ENCODE measurements at places on chromosomes 4 and X. TPM values are rescaled to one million over a fixed set of nuclear protein-coding genes. Genes with fewer than 3 reads are reported as not detected.
A peak's percentile ranks its signal among the peaks of the same experiment; 100 is the strongest.

NPY2R gene
- total RNA-seq: 8.5 TPM

ADGRL3 gene
- total RNA-seq: 70.0 TPM

F8A3 gene
- 0.73 TPM for total RNA-seq

RAB41 gene
- total RNA-seq: not detected

RAB33A gene
- total RNA-seq: 5.1 TPM

OPRPN gene
- not detected for total RNA-seq

CCDC149 gene
- total RNA-seq: 5.0 TPM

TMPRSS11D gene
- not detected for total RNA-seq

RBM47 gene
- 6.1 TPM for total RNA-seq

GRCh38 chr4:10096978-10097335 lies 19.6 kb downstream of the WDR1 start:
- no peak for DNase-seq

DNA sequence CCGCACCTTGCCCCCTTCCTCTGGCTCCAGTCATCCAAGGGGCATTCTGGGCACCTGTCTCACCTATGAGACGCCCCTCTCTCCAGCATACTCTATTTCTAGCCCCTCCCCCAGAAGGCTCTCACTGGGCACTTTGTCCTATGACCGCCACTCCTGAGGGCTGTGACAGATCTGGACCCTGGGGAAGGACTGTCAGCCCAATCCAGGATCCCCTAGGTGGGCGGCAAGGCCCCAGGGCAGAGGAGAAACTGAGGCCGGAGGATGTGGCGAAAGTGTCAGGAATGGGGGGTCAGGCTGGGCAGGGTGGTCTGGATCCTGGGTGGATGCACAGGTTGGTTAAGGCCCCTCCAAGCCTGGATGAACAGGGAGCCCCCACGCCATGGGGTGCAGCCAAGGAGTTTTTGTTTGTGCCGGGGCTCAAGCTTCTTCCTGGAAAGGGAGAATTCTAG lies 16.2 kb upstream of the NAT8L start:
- no peak for DNase-seq

DNA sequence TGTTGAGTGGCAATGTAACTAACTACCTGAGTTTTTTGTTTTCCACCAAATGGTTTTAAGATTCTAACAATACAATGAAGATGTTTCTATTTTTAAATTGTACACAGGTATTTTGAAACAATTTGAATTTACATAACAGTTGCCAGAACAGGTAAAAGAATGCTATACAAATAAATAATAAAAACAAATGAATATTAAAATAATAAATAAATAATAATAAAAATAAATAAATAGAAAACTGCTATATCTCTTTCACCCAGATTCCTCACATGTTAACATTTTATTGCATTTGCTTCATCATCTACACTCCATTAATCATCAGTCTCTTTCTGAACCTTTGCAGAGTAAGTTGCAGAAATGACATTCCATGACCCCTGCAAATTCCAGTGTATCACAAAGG lies 32.3 kb upstream of the DSPP start:
- no peak for DNase-seq

- DNase-seq: no peak
These were observed 812.9 kb downstream of the FSTL5 start for GRCh38 chr4:161350946-161351345.

DNA sequence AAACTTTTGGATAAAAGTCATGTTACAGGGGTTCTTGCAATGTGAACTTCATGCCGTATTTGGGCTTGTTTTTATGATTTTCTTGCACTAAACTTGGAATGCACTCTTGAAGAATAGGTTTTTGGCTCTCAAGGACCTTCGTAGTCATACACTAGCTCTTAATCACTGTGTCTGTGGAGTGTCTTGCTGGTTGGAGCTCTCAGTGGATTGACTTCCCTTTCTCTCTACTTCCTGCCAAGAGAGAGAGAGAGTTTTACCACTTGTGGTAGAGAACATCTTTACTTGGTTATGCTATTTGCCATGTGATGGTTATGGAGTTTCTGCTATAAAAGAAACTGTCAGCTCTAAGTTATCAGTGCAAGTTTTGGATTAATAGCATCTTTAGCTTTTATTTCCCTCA lies 112.4 kb downstream of the BMPR1B start:
- DNase-seq: no peak

- no peak for DNase-seq
These were observed 1.5 kb upstream of the TSPAN5 start for GRCh38 chr4:98659741-98660462.

- peak; percentile 7 for DNase-seq
These were observed 648.6 kb upstream of the AGA start for GRCh38 chr4:178090640-178091411.

DNA sequence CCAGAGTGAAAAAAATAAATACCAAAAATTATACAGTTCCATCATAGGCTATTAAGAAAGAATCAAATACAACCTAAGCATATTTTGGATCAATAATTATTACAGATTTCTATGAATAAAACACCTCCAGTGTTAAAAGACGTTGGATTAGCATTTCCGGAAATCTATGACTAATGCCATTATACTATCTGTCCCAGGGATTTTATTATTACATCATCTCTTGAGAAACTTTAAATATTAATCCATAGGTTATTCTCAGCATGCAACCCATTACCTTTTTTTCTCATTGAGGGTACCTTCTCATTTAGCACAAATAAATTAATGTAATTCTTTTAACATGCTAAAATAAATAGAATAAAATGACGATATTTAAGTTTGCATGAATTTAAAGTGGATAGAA lies 44.6 kb downstream of the CXorf58 start:
- no peak for DNase-seq

- DNase-seq: no peak
These were observed 47.2 kb upstream of the RASGEF1B start for GRCh38 chr4:81518762-81519426.

DNA sequence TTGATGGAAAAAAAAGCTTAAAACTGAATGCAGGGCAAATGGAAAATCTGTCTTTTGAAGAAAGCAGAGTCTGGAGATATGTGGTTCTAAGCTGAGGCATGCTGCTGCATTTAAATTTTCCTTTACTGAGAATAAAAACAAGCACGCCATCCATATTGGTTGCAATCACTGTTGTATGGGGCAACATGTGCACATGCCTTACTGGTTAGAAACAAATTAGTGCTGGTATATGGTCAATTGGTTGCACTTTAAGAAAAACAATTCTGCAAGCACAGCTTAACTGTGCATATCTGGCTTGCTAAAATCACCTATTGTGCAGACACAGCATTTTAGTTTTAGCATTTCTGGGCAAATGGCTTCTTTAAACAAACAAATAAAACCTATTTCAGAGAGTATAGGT lies 239.1 kb downstream of the NDST4 start:
- DNase-seq: no peak

DNA sequence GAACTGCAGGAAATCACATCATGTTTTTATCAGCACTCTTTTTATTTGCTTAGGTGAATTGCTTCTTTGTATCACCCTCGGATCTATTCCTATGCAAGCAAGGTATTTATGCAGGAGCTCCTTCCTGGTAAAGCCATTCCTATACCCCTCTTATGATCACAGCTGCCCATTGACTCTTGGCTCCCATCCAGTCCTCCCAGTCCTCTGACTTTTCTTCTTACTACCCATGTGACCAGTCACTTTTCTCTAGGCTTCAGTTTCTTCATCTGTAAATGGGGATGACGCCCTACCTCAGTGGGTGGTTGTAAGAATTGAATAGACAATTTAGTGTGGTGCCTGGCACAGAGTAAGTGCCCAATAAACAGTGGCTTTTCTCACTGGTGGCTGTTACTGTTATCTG lies 144.9 kb downstream of the FHIP1A start:
- DNase-seq: no peak

DNA sequence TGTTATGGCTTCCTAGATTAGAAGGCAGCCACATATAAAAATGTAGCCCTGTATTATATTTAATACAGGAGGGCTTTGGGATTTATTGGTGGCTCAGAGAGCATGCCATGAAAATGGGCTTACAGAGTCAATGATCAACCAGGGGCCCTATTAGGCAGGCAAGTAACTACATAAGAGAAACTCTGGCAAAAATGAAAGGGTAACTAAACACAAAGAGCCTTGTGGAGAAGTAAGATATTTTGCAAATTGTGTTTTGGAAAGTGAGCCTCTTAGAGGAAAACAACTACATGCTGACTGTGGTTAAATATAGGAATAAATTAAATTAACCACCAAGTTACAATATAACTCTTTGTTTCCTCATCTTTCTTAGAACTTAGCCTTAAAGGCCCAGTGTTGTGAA lies 5.5 kb downstream of the SAT1 start:
- DNase-seq: no peak

DNA sequence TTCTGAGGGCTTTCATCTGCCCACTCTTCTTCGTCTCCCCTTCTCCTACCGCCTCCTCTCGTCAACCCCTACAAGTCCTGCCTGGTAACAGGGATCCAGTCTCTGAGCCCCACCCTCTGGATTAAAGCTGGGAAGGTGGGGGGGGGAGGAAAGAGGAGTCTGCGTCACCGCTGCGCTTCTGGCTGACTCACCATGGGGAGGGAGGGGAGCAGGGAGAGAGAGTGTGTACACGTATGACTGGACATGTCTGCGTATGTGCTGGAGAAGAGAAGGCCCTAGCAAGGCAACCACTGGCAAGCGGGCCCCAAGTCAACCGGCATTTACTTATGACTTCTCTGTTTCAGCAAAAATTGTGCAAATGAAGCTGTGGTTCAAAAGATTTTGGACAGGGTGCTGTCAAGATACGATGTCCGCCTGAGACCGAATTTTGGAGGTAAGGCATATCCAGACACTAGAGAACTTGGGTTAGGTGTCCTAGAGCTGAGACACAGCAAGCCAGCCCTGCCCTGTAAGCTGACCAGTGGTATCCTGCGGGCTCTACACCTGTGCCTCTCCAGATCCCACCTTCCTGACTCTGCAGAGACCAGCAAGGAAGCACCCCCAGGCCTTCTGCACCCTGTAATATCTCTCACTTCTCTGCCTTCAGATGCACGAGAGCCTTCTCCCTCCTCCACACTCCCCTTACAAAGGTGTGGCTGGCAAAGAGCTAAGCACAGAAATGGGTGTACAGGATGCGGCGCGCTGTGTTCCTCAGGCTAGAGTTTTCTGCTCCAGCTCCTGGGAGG lies 2.5 kb downstream of the GABRQ start:
- DNase-seq: no peak

- no peak for DNase-seq
These were observed 87.9 kb downstream of the ZXDA start for GRCh38 chrX:57822398-57822797.
